B cell (primary cell): ENCODE measurements at places on chromosomes 7 and 10.

- DNase-seq: peak; percentile 30
Observed at GRCh38 chr10:128178302-128178958, 52.2 kb upstream of the MKI67 start.

GRCh38 chr7:2955269-2955668, 88.4 kb downstream of the CARD11 start:
- no peak for DNase-seq

GRCh38 chr10:70038923-70039322, 13.7 kb upstream of the MACROH2A2 start:
- DNase-seq: no peak

DNA sequence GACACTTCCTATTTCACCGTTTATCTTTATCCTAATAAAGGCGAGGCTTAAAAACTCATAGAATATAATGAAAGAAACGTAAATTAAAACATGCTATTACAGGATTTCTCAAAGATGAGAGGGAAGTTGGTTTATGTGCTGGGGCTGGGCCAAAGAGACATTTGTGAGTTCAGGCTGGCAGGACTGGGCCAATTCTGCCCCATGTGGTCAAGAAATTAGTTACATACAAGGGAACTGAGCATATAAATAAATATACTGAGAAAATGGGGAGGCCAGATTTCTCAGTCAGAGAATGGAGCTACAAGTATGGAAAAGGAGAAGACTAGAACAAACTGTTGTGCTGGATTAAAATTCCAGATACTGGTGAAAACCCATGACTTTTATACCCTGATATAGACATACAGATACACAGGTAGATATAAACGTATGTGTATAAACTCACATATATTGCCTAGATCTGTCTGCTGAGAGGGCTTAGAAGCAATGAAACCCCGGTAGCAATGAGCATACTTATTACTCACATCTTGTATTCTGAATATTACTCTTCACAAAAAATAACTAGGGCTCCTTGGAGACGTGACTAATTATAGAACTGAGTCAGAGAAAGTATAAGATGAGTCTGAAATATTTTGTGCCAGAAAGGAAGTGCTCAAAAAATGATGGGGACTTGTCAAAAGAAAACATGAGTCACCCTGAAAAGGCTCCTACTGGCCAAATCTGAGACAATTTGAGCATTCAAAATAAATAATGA, 155.7 kb upstream of the FGFR2 start:
- no peak for DNase-seq

GRCh38 chr10:6247041-6247712, 44.4 kb downstream of the PFKFB3 start:
- DNase-seq: no peak

GRCh38 chr10:36801660-36802059, 323.7 kb upstream of the ANKRD30A start:
- DNase-seq: no peak

GRCh38 chr7:102175423-102176170, 111.1 kb upstream of the SH2B2 start:
- DNase-seq: no peak

GRCh38 chr7:21169667-21170580, 258.0 kb upstream of the SP4 start:
- DNase-seq: no peak

GRCh38 chr10:115861864-115862263, 411.1 kb downstream of the GFRA1 start:
- no peak for DNase-seq

DNA sequence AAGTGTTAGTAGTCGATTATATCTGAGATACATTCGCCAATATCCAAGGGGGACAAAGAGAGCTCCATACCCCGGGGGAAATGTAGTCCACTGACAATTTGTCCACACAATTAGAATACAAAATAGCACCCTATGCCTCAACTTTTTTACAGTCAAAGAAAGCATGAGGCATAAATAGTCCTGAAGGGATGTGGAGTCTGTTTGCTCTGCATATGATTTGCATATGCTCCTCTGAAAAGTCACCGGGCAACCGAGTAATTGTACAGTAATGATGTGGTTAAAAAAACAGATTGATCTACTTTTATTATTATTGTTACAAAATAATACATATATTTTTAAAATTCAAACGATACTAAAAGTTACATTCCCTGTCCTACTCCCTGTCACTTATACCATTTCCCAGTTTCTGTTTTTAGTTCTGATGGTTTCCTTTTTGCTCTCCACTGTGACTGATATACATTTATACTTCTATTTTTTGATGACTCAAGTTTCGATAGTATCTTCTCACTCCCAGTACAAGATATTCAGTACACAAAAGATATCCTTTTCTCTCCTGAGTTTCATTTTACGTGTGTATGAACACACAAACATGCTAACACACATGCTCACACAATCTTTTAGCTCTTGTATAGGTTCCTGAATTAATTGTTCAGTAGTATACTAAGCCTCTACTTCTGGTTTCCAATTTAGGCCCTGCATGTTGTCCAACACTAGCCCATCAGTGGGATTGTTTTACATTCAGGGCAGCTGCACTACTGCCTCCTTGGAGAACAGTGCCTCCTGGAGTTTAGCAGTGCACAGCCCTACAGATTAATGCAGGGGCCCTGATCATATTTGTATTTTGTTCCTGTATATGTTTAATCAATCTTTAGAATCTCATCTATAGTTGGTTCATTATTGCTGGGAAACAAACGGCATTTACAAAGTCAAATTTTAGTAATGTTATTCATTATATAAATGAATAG, 130.9 kb downstream of the TES start:
- DNase-seq: no peak
